AG10803 (cell line): ENCODE measurements at places on chromosomes 6 and 20.
A peak's percentile ranks its signal among the peaks of the same experiment; 100 is the strongest.

DNA sequence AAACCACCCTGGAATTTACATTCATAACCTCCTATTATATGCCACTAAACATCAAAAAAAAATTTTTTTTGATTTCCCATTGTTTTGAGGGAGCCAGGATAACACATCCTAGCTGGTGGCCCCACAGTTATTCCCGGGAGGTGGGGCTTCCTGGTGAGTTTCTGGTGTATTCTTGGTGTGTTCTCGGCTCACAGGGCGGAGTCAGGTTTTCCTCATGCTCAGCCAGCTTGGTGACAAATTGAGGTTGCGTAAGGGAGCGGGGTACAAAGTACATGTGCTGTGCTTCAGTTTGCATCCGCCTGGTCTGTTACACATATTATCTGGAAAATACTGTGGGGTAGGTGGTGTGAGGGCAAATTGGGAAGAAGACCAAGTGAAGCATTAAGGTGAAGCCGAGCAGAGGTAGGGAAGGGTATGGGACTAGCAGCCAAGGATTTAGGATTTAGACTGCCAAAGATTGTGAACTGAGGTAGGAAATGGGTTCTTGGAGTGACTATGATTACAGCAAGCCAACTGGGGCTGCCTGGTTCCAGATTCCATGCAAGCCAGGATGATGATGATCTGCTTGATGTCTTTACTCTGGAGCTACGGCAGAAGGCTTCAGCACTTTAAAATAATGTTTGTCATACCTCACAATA, 46.2 kb upstream of the EEF1A1 start:
- DNase-seq, result peak; percentile 84

- no peak for DNase-seq
Observed at GRCh38 chr6:166657531-166657930, 30.5 kb upstream of the RPS6KA2 start.

DNA sequence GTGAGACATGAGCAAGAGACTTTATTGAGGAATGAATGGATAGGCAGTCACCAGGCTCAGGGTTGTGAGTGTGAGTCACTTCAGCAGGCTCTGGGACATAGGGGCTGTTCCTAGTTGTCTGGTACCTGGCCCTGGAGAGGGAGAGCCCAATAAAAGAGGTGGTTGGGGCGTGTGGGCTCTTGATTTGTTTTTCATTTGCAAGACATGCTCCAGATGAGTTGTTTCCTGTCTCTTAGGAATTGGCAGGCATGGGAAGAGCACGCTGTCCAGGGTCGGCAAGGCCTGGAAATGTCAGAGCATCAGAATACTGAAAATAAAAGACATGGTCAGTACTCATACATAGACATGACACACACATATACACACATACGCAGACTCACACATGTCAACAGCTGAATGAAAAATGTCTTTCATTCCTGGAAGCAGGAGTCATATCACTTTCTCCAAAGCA, 166.3 kb upstream of the SULF2 start:
- DNase-seq, result peak; percentile 20

DNA sequence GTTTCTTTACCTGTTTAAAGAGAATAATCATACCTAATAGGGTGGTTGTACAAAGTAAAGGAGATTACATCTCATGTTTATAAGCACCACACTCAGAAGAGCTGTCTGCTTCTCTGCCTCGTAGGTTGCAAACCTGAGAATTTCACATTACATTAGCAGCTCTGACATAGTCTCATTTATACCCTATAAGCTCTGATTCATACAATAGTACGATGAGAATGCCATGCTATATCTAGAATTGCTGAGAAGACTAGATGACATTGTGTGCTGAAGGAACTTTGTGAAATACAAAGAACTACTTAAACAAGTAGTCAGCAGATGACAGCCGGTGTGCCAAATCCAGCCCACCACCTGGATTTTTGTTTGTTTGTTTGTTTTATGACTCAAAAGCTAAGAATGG, 121.2 kb downstream of the ADAT2 start:
- no peak for DNase-seq

DNA sequence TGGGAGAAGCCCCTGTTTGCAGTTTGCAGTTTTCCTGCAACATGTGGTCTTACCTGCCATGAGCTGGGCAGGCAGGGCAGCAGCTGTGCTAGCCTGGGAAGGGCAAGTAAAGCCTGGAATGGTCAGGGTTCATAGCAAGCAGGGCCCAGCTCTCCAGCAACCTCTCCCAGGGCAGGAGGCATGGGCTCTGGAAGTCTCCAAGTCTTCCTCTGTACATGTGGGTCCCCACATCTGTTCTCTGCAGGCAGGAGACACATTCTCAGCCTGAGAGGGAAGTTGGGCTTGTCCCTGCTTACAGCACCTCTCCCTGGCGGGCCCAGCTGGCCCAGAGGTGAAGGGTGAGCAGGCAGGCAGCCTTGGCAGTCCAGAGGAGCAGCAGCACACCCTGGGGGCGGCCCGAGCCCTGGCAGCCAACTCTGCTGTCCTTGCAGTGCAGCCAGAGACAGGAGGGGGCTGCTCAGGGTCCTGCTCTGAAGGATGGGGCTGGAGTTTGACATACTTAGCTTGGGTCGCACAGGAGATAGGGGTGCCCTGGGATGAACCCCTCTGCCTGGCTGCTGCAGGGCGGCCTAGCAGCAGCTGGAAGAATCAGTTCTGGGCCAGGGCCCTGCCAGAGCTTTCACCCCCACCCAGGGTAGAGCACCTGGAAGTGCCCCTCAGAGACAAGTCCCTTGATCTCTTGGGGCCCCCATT, 176.0 kb downstream of the MRPL14 start:
- peak; percentile 42 for DNase-seq

DNA sequence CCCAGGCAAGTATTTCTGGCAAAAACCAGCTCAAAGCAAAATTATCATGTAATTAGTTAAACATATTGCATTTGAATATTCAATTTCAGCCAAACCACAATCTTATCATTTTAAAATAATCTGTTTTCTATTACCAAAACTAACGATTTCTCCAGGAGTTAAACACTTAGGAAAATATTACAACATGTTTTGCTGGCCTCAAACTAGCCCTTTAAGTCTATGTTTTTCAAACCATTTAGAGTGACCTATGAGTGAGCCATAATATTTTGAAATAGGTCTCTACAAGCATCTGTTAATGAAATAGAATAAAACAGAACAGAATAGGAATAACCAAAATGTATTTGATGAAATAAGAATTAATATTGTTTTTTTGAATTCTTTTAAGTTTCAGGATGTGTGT, 370.9 kb downstream of the COL12A1 start:
- peak; percentile 56 for DNase-seq
